ENCODE measurements at places on chromosomes 7 and 10.

DNA sequence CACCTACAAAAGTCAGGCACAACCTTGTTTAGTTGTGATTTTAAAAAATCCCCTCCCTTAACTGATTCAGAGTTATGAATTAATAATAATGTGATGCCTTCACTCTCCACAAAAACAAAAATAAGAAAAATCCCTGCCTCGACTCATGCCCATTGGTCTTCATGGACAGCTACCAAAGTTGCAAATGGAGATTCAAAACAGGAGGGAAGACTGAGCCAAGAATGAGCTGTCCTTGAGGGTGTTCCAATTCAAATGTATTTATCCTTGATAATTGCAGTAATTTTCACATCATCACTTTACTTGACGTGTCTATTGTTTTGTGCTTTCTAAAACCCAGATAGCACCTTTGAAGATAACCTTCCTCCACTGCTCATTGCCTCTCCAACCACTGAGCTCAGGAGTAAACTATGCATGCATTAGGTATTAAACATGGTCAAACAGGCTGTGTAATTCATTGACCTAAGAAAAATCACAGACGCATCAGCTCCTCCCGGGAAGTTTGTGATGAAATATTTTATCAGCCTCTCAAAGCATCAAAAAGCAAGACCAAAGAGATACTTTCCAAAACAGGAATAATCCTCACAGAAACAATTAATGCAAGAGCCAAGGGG lies 712.7 kb upstream of the IGFBP3 start:
- DNase-seq, result no peak

DNA sequence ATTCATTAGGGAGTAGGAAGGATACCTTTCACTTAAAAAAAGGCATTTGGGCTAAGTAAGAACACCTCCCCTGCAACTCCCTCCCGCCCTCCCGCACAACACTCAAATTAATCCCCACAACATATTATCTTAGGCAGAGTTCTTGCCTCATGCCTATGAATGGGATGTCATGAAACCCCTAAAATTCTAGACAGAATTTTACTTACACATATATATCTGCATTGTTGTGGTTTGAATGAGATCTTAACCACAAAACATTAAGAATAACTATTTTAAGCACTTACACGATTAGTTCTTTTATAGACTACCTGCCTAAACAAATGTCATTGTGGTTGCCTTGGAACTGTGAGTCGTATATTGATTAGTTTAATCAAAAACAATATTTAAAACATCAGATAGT lies 4.5 kb upstream of the ITGB1 start:
- DNase-seq, result no peak

DNA sequence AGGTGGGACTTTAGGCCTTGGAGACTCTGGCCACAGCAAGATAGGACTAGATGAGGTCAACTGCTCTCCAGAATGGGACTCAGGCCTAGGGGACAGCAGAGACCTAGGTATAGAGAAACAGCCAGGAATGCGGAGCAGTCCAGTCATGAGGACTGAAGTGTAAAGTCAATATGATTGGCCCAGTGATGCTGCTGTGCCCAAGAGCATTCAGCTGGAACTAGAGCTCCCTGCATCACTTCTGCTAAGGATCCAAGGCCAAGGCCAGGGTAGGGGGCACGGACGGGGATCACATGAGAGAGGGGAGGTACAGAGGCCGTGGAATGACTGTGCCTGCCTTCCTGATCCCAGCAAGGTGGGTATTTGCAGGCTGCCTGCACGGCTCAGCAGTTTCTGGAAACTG lies 237.9 kb downstream of the FRMD4A start:
- DNase-seq, result no peak

DNA sequence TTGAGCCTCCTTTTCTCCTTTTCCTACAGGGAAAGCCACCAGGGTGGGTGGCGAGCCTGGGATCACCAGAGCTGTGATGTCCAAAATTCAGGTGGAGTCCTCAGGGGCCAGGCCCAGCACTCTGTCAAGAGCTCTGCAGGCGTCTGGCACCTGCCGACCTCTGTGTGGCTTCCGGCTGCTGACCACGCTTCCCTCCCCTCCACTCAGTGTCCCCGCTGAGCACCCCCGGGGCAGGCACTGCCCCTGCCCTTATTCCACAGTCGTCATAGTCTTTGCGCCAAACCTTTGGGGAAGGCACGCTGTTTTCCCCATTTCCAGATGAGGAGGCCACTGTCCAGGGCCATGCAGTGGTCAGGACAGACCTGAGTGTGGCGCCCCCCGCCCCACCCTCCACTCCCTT lies 7.5 kb downstream of the MTG1 start:
- DNase-seq, result no peak

- no peak for DNase-seq
Observed at GRCh38 chr7:47816647-47817046, 131.6 kb downstream of the PKD1L1 start.

DNA sequence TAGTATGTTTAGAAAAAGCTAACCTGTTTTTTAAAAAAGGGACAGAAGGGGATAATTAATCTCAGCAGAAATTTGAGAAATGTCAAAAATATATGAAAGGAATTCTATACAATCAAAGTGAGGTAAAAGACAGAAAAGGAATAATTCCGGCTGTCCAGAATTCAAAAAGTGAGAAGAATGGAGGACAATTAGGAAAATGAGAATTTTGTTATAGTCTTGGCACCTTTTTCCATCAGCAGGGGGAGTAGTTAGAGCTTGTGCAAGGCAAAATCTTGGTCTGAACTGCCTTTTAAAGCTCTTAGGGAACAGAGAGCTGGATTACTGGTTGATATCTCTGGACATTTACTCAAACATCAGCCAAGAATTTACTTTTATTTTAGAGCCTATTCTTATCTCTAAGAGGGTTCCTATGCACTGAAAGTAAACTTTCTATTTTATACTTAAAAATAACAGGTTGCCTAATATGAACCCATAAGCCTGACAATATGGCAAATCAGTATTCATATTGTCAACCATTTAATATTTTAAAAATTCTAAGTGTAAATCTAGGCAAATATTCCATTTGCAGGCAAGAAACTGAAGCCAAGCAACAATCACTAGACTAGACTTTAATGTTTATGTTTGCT lies 185.6 kb downstream of the ANK3 start:
- DNase-seq, result peak; percentile 56

DNA sequence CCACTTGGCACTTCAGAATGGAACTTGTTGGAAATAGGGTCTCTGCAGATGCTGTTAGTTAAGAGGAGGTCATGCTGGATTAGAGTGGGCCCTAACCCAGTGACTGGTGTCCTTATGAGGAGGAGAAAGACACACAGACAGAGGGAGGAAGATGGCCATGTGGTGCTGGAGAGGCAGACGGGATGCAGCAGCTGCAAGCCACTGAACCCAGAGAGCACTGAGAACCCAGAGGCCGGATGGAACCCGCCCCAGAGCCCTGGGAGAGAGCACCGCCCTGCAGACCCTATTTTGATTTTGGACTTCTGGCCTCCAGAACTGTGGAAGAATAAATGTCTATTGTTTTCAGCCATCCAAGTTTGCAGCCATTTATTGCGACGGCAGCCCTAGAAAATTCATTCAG lies 58.0 kb upstream of the EBF3 start:
- no peak for DNase-seq

- DNase-seq, result no peak
Observed at GRCh38 chr7:29270594-29271318, 76.2 kb downstream of the CHN2 start.

- no peak for DNase-seq
Observed at GRCh38 chr7:94439893-94440381, 45.2 kb downstream of the COL1A2 start.

DNA sequence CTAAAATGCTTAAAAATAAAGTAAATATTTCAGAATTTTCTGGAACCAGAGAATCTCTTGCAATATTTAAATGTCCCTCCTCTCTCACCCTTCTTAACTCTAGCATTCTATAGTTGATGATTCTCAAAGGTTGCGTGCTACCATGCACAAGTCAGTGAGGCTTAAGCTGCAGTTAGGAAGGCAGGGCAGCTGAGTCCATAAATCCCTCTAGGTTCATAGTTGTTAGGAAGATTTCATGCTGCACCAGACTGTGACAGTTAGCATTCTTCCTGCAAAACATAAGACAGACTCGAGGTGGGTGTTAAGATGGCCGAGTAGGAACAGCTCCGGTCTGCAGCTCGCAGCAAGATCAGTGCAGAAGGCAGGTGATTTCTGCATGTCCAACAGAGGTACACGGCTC lies 70.6 kb downstream of the MET start:
- DNase-seq, result no peak

- no peak for DNase-seq
Observed at GRCh38 chr10:5589661-5590511, 65.1 kb downstream of the CALML3 start.

All from Ammon's horn (tissue), 1 donor.